ENCODE measurements at places on chromosomes 2 and 18.

- no peak for DNase-seq
Observed at GRCh38 chr2:33616873-33617272, 17.8 kb upstream of the FAM98A start.

DNA sequence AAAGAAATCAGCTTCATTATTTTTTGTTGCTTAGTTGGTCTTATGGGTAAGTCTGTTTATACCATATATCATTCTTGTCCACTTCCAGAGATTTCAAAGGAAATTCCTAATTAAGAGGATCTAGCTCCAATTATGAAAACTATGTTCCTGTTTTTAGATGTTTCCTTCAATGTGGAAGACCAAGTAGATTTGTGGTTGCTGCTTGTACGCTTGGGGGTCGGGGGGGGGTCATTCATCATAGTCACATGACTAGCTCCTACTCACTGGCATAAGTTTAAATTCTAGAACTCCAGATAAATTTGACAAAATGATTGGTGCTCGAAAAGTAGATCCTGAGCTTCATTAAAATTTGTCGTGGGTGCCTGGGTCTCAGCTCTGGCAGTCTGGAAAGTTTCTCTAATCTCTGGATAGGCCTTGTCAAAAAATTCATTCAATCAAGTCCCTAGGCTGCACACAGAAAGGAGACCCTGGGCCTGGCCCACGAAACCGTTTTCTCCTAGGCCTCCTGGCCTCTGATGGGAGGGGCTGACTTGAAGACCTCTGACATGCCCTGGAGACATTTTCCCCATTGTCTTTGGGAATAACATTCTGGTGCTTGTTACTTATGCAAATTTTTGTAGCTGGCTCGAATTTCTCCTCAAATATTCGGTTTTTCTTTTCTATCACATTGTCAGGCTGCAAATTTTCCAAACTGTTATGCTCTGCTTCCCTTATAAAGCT is 62.5 kb downstream of the MEP1B start:
- DNase-seq = no peak

DNA sequence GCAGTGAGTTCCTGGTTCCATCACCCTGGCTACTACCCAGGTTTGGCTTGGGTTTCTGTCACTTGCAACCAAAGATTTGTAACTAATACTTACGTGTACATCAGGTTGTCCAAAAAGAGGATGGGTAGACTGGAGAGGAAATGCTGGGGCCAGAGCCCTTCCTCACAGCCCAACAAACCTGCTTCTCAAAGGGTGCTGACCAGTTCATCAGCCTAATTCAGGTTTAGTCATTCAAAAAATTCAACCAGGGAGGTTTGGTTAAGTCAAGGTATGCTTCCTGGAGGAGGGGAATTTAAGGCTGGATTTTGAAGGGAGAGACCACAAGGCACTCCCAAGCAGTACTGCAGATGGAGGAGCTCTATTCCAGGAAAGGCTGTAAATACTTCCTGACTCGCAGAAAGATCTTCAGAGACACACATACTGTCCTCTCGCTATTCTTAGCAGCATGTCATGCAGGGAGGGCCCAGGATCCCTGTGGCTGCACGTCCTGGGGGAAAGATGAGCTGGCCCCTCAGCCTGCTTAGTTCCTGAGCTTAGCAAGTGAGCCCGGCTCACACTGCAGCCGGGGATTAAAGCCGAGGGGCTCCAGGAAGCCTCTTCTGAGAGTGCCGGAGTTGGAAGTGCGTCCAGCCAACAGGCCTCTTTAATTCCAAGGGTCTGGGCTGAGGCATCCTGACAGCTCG is 40.0 kb upstream of the BIN1 start:
- no peak for DNase-seq

- peak; percentile 80 for DNase-seq
Observed at GRCh38 chr2:9753276-9753600, 90.0 kb upstream of the TAF1B start.

- DNase-seq = no peak
Observed at GRCh38 chr2:169050476-169051240, 18.7 kb upstream of the DHRS9 start.

GRCh38 chr2:204691911-204692510 is 146.7 kb downstream of the PARD3B start:
- DNase-seq = peak; percentile 77

- no peak for DNase-seq
Observed at GRCh38 chr2:103808814-103809213, 1045.1 kb upstream of the POU3F3 start.

GRCh38 chr2:71925268-71926088 is 222.2 kb downstream of the CYP26B1 start:
- no peak for DNase-seq

DNA sequence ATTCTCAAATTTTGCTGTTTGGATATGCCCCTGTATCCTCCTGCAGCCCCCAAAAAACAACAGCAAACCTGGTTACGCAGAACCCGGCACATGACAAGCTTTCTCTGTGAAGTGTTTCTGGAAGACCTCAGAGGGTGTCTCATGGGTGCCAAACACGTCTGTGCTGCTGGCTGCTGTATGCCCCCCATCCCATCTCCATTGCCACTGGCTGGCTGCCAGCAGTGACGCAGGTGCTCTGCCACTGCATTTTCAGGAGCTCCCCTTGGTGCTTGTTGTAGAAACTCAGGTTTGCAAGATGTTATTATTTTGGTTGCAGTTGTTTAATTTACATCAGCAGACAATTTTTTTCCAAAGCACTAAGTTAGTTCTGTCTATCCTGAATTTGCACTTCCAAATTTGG is 166.4 kb upstream of the FANCL start:
- no peak for DNase-seq

- DNase-seq = no peak
Observed at GRCh38 chr2:125855204-125855603, 800.8 kb upstream of the GYPC start.

GRCh38 chr2:113124181-113124961 is 3.0 kb upstream of the IL1RN start:
- peak; percentile 6 for DNase-seq

- DNase-seq = no peak
Observed at GRCh38 chr2:204122425-204122824, 185.9 kb downstream of the ICOS start.

DNA sequence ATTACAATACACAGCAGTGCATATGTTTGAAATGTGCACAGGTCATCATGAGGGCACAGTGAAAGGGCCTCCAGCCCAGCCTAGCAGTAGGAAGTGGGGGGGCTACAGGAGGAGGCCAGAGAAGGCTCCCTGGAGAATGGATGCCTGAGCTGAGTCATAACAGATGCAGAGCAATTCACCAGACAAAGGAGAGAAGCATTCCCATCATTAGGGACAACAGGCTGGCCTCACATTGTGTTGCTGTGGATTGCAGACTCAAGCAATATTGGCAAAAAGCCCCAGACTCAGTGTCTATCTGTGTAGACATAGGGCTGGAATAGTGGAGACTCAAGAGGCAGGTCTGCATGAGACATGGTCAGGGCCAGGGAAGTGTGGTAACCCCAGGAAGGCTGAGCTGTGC is 329.9 kb downstream of the DLGAP1 start:
- DNase-seq = peak; percentile 95

DNA sequence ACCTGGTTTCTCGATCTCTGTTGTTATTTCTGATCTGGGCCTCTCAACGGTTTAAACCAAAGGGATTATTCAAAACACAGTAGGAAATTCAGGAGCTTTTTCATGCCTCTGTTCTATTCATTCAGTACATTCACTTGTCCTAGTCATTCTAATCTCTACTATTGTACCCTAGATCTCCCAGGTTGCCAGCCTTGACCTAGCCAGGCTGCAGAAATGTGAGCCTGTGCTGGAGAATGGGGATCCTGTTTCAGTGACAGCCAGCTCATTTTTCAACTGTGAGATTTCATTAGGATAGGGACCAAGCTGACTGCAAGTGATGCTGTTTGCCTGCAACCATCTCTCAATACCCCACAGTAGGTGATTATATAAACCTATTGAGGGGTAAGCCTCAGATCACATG is 186.2 kb downstream of the CMPK2 start:
- DNase-seq = no peak

- no peak for DNase-seq
Observed at GRCh38 chr18:9989481-9989880, 75.7 kb downstream of the VAPA start.

DNA sequence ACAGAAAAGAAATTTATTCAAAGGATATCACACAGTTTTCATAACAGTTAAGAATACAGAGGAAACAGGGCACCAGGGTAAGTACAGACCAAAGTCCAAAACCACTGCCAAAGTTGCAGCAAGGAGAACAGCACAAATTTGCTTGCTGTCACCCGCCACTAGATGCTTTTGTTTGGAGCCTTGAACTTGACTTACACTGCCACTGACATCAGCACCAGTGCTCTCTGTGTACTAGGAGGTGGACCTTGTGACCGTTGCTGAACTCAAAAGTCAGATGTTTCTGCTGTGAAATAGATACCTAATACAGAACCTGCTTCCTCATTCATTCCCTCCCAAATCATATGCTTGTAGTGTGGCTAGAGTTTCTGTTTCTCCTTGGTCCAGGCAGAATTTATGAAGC is 578.3 kb upstream of the TMEFF2 start:
- DNase-seq = no peak

DNA sequence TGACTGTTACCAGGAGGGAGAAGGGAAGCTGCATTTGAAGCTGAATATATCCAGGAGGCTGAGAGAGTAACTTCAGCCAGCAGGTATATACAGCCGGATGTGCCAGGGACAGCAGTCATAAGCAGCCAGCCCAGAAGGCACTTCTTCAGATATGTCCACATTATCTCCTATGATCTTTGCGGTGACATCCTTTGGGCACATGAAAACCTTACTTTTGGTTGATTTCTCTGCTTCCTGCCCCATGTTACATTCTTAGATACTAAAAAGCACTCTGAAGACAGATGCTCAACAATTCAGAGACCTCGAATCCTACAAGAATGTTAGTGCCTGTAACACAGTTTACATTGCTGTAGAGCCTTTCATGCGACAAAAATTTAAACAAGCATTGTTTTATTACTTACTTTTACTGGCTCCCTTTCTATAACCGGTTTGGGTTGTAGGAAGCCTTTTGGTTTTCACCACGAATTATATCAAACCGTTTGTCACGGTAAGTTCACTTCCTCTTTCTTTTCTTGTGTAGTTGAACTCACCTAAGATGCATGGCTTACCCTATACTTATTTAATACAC is 50.3 kb upstream of the TLK1 start:
- no peak for DNase-seq

DNA sequence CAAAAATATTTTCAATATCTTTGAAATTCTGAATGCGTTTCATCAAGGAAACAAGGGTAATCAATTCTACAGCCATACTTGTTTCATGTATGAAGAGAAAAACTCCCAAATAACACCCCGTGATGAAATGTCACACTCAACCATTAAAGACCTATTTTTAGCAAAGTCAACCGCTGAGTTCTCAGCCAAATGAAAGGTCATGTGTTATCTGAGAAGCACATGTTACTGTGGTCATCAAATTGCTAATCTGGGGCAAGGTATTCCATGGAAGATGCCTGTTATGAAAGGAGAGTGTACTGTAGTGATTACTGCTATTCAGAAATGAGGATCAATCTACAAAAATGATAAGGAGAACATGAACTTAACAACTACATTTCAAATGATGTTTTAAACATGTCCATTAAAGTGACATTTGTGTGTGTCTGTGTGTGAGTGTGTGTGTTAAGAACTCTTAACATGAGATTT is 126.7 kb downstream of the BCL2 start:
- no peak for DNase-seq

GRCh38 chr2:63790906-63791305 is 50.8 kb upstream of the UGP2 start:
- peak; percentile 94 for DNase-seq

- no peak for DNase-seq
Observed at GRCh38 chr18:63162271-63163014, 157.1 kb downstream of the BCL2 start.

- DNase-seq = no peak
Observed at GRCh38 chr2:220670511-220670910, 901.6 kb downstream of the EPHA4 start.

GRCh38 chr2:114085992-114086391 is 196.1 kb downstream of the ACTR3 start:
- DNase-seq = no peak

All from skeletal muscle cell (primary cell).